GM23248 (cell line): ENCODE measurements at places on chromosomes 13 and 19.

DNA sequence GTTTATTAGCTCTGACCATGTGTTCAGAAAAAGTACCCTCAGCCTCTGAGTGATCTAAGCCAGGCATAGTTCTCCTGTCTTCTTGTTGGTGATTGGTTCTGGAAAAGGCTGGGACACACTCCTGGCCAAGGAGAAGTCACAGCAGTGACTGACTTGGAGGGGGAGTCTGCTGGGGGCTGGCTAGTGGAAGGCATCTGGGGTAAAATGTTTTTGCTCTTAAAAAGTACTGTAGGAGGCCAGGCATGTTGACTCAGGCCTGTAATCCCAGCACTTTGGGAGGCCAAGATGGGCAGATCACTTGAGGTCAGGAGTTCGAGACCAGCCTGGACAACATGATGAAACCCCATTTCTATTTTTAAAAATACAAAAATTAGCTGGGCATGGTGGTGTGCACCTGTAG, 21.7 kb downstream of the FAM187B start:
- DNase-seq, result no peak

DNA sequence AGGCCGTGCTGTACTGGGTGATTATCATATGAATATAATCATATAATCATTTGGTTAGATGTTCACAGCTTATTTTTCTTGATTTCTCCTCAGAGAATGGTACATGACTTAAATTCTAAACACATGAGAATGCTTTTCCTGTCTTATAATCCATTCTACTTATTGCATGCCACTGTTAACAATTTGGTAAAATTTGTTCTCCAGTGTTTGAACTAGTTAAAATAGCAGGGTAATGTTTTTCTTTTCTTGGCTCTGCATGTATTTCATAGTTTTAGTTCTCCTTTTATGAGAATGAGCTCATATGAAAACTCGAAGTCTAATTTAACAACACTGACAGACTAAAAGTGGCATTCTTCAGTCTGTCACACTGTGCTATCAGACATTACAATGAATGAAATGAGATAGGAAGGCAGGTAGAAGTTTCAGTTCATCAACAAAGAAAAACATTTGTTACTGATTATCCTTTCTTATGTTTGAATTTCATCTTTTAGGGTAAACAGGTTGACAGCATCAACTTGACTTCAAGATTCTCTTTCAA, 10.2 kb downstream of the SPRYD7 start:
- no peak for DNase-seq

DNA sequence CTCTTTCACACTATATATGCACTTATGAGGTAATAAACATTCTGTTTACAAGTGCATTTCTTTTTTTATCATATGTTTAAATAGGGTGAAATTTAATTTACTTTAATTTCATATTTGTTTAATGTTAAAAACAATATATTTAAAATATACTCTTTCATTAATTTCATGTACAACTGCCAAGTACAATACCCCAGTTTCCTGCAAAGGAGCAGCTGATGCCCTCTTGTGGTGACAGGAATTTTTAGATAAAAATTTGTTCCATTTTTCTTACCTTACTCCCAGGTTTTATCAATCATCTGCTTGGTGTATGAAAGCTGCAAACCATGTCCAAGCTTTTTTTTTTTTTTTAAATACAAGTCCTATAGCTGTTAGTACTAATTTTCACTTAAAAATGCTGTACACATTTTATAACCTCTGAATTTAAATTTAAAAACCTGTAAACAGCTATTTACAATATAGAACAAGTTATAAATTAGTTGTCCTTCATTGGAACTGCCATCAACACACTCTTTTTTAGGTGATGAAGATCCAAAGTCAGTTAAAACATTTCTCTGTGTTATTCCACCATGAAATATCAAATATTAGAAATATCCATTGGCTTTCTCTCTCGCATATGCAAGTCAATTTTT, 4.9 kb downstream of the PCDH20 start:
- peak; percentile 32 for DNase-seq

DNA sequence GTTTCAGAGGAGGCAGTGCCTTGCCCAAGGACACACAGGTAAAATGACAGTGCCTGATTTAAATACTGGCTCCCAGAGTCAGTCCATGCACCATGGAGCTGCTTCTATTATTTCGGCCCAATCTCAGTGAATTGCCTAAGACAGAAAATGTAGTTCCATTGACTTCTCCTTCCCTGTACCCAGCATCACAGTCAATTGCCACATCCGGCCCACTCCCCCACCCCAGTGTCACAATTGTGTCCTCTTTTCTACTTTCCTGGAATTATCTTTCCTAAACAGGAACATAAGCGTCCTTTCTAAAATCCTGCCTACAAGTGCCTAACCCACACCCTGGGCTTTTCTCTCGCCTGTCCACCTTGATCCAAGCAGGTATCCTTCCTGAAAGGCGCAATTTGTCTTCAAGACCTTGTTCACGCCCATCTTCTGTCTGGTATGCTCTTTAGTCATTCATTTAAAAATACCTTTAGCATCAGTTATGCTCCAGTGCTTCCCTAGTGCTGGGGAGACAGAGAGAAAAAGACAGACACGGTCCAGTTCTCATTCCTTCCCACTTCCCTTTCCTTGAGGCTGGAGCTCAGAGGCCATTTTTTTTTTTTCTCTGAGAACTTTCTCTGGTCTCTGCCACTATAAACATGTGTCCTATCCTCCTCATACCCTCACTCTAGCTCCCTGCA, 411.4 kb downstream of the LIG4 start:
- DNase-seq, result no peak

DNA sequence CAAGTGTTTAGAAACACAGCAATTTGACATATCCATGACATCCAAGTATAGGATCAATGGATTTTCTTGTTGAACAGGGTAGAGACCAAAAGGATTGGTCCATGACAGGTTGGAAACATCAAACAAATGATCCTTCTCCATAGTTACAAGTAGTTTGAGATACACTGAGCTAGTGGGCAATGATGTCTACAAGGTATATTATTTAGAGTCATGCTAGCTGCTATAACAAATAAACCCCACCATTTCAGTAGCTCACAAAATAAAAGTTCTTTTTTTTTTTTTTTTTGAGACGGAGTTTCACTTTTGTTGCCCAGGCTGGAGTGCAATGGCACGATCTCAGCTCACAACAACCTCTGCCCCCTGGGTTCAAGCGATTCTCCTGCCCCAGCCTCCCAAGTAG, 4.9 kb upstream of the HAUS5 start:
- DNase-seq, result no peak

DNA sequence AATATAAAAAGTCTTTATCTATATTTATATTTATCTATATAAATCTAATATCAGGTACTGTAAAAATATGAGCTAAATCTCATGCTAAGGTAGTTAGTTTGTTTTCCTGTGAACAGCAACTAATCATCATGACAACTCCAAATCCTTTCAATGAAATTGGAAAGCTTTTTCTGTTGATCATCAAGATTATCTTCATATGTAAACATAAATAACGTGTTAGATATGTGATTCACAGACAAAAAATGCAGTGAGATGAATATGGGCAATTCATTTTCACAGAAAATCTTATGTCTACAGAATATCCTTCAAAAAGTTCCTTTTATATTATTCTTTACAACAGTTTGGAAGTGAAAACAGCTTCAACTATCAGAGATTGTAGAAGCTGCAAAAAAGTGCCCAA, 41.7 kb upstream of the EEF1AKMT1 start:
- peak; percentile 28 for DNase-seq

DNA sequence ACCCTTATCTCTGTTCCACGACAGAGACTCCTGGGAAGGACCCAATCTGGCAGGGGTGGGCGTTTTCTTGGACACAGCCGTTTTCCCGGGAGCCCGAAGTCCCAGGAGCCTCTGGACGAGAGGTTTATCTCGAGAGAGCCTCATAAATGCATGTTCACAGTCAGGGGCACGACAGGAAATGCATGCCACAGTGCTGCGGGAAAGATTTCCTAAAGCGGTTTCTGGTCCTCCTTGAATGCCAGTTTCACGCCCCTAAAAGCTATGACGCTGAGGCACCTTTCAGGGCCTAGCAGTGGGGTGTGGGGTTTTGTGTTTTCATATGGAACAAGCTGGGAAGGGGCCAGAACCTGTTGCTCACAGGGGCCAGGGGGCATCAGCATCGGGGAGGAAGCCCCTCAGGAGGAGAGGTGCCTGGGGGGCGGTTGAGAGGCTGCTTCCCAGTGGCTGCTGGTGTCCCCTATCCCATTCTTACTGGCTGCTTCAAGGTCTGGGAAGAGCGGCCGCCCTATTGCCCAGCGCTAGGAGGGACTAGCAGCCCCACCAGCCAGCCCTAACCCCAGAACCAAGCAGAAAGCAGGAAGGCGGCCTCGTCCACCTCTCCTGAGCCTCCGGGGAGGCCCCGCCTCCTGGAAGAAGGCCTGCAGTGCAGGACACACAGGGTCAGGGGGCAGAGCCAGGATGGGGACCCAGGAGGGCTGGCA, 157.0 kb downstream of the KDM4B start:
- no peak for DNase-seq
